ENCODE measurements at places on chromosomes 1 and 21.

- DNase-seq: no peak
Measured at GRCh38 chr1:42742617-42743316, 2.7 kb upstream of the CLDN19 start.

GRCh38 chr1:245156736-245157505, 2.1 kb downstream of the KIF26B start:
- no peak for DNase-seq

- no peak for DNase-seq
Measured at GRCh38 chr1:156419854-156420204, 50.8 kb downstream of the RHBG start.

GRCh38 chr1:118987468-118988185, 516 bp downstream of the TBX15 start:
- no peak for DNase-seq

GRCh38 chr1:6939363-6939762, 154.1 kb downstream of the CAMTA1 start:
- DNase-seq: no peak

- no peak for DNase-seq
Measured at GRCh38 chr1:155940482-155940992, 901 bp upstream of the RXFP4 start.

DNA sequence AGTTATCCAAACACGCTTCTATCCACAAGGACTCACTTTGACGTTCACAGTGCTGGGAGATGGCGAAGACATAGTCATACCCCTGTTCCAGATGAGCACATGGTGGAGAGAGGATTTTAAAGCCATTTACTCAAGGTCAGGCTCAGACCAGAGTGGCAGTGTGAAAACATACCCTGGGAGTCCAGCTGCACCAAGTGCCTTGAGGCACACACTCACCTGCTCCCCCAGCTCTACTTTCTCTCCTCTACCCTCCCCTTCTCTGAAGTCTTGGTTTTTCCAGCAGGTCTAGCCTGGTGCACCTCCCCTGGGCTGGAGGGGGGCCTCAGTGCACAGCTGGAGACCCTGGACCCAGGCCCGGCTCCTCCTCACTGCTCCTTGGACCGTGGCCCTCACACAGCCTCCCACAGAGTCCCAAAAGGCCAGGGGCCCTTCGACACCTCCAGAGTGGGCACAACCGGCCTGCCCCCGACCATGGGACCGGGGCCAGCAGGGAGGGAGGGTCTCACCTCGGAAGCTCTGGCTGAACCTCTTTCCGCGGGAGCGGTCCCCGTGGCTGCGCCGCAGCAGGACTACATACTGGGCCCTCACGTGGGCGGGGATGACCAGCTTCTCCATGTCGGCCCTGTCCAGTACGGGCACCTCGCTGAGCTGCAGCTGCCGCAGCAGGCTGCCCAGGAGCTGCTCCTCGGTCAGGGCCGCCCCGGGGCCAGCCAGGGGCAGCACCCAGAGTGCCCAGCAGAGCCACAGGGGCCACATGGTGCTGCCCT, 452 bp downstream of the LEFTY2 start:
- DNase-seq: no peak

- DNase-seq: no peak
Measured at GRCh38 chr1:204479387-204480136, 15.0 kb downstream of the PIK3C2B start.

DNA sequence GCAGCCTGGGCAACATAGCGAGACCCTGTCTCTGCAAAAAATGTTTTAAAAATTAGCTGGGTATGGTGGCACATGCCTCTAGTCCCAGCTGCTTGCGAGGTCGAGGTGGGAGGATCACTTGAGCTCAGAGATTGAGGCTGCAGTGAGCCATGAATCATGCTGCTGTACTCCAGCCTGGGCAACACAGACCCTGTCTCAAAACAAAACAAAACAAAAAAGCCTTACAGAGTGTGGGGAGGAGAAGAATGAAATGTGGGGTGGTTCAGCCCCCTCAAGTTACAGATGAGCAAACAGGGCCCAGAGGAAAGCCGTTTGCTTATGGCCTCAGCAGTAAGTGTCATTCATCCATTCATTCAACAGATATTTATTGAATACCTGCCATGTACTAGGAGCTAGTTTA, 40.7 kb downstream of the RPS6KA1 start:
- DNase-seq: no peak
